Tongue (tissue), 3 donors: ENCODE measurements at places on chromosomes 3 and 15. TPM values are rescaled to one million over a fixed set of nuclear protein-coding genes. Genes with fewer than 3 reads are reported as not detected.

The UBE2E2 gene
- total RNA-seq = 177 TPM

The P2RY14 gene
- 2.9 TPM for total RNA-seq

The HRG gene
- total RNA-seq = not detected

The RETNLB gene
- not detected for total RNA-seq

The SPATA12 gene
- total RNA-seq = not detected

The LTF gene
- total RNA-seq = 13.0 TPM

The SLC6A11 gene
- total RNA-seq = 0.21 TPM

The FETUB gene
- not detected for total RNA-seq

The ZBED2 gene
- total RNA-seq = 1.5 TPM

The ANKUB1 gene
- total RNA-seq = not detected

The SLC24A5 gene
- not detected for total RNA-seq

The MED12L gene
- total RNA-seq = 8.5 TPM

The RASA2 gene
- total RNA-seq = 15.5 TPM

The TMC3 gene
- total RNA-seq = not detected

The CHDH gene
- 2.6 TPM for total RNA-seq

The PCLAF gene
- total RNA-seq = 12.0 TPM

The GRIP2 gene
- 14.1 TPM for total RNA-seq

The CD200R1 gene
- 4.6 TPM for total RNA-seq

The MAGEL2 gene
- 6.4 TPM for total RNA-seq

The SNTN gene
- not detected for total RNA-seq

The SLC7A14 gene
- total RNA-seq = 0.10 TPM

The ANXA2 gene
- 742 TPM for total RNA-seq

The SLC27A2 gene
- total RNA-seq = 0.31 TPM

The ST8SIA2 gene
- 12.7 TPM for total RNA-seq

The C3orf85 gene
- not detected for total RNA-seq

The STRC gene
- total RNA-seq = 0.21 TPM

The SCN5A gene
- 6.1 TPM for total RNA-seq

The MINAR1 gene
- 0.82 TPM for total RNA-seq

The UBA7 gene
- total RNA-seq = 17.4 TPM

The TUSC7 gene
- not detected for total RNA-seq

The CCNB2 gene
- 13.8 TPM for total RNA-seq

The PP2D1 gene
- total RNA-seq = not detected

The NR1I2 gene
- total RNA-seq = not detected

The COL7A1 gene
- total RNA-seq = 54.8 TPM

The RHCG gene
- 70.4 TPM for total RNA-seq

The NPAP1 gene
- total RNA-seq = not detected

The ARL14 gene
- not detected for total RNA-seq

The CCDC191 gene
- 4.3 TPM for total RNA-seq

The SH3GL3 gene
- total RNA-seq = 7.1 TPM

The PGBD4 gene
- total RNA-seq = 1.3 TPM
